Esophagus squamous epithelium (tissue), 5 donors: ENCODE measurements at places on chromosomes 7 and 10.

DNA sequence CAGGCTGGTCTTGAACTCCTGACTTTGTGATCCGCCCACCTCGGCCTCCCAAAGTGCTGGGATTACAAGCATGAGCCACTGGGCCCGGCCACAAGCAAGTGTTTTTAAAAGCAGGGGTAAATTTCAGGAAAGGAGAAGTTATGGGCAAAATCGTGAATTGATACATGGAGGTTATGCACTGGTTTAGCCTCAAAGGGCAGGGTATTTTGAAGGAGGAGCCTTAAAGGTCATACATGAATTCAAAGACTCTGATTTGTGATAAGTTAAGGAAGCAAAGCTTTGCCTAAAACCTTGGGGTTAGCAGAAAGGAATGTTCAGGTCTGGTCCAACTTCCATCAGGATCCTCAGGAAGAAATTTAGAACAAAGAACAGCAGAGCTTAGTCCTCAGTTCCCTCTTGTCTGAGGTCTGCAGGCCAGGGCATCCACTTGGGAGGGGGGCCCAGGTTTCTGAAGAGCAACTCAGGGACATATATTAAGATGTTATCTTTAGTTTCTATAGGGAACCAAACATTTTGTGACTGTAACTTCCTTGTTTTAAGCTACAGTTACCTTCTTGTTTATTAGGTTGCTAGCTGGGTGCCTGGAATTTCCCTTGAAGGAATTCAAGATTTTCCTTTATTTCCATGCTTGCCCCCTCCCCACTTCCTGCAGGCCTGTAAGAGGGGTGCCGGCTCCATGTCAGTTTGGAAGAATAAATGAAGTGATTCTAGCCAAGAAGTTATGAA, 2.8 kb upstream of the REPIN1 start:
- no peak for DNase-seq

- DNase-seq: no peak
These were observed 156.5 kb upstream of the CHST15 start for GRCh38 chr10:124249812-124250432.

GRCh38 chr7:33770576-33770975, 134.8 kb upstream of the BMPER start:
- DNase-seq: no peak

DNA sequence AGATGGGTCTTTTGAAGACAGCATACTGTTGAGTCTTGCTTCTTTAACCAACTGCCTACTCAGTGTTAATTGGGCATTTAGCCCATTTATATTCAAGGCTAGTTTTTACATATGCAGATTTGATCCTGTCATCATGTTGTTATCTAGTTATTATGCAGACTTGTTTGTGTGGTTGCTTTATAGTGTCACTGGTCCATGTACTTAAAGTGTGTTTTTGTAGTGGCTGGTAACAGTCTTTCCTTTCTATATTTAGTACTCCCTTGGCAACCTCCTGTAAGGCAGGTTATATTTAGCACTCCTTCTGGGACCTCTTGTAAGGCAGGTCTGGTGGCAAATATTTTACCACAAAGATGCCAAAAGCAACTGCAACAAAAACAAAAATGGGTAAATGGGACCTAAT, 66.7 kb downstream of the TES start:
- no peak for DNase-seq

DNA sequence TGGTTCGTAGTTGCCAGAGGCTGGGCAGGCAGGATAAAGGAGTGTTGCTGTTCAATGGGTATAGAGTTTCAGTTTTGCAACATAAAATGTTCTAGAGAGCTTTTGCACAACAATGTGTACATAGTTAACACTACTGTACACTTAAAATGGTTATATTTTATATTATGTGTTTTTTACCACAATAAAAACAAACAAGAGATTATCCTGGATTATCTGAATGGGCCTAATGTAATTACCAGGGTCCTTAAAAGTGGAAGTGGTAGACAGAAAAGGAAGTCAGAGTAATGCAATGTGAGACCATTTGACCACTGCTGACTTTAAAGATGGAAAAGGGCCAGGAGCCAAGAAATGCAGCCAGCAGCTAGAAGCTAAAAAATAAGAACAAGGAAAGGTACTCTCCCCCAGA, 159.7 kb downstream of the SGMS1 start:
- DNase-seq: no peak

DNA sequence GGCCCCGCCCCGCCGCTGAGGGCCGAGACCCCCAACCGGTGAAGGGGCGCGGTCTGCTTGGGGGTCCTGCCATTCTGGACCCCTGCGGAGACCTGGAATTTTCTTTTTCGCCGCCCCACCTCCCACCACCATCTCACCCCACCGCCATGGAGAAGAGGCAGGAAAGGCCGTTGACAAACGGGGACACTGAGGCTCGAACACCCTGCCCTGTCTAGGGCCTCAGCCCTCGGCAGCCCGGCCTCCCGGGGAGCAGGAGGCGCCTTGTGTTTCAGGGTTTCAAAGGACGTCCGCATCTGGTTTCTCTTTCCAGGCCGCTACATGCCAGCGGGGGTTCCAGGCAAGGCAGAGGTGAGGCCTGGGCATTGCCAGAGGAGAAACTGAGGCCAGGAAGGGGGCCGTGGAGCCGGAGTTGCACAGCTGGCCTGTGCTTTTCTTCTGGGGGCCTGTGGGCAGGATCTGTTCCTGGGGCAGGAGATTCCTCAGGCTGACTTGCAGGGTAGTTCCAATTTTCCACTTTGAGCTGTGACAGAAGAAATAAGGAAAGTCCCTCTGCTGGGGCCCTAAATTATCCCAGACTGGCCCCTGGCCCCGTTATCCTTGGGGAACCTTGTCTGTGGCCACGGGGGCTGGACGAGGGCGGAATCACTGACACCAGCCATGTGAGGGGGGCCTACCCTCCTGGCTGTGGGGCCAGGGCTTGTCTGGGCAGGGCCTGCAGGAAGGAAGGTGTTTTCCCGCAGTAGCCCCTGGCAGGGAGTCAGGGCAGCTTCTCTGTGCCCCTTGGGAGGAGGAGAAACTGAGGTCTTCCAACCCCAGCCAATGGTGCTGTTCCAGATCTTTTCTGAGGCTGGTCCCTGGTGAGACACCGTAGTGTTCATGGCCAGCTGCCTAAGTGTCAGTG, 900 bp upstream of the MICALL2 start:
- no peak for DNase-seq

DNA sequence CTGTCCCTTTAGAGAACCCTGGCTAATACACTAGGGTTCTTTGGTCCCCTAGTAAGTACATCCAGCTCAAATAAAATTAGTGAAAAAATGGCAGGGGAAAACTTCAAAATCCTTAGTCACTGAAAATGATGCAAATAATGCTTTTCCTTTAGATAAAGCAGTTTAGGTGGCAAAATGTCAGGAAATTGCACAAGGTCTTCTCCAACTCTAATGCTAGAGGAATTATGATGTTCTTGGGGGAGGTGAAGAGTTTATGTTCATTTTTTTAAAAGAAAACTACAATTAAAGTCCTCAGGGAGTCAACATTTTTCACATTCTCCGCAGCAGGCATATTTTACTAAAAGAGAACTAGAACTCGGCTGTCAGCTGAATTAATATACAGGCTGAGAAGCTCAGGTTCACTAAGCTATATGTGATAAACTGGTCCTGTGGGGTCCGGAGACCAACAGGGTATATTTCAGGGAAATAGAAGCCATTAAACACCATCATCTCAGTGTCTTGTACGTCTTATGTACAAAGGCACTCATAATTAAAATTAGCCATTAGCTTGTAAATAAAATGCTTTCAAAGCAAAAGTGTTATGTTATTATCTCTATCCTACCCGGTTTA, 1164.7 kb upstream of the AUTS2 start:
- no peak for DNase-seq
